Fibroblast of skin of left biceps (primary cell): ENCODE measurements at places on chromosomes 4 and X.
A peak's percentile ranks its signal among the peaks of the same experiment; 100 is the strongest.

GRCh38 chrX:6225911-6226595 is 2.6 kb downstream of the NLGN4X start:
- DNase-seq = no peak

GRCh38 chrX:110796407-110796697 is 735 bp upstream of the CHRDL1 start:
- no peak for DNase-seq

GRCh38 chr4:92064574-92064973 is 239.2 kb upstream of the GRID2 start:
- no peak for DNase-seq

DNA sequence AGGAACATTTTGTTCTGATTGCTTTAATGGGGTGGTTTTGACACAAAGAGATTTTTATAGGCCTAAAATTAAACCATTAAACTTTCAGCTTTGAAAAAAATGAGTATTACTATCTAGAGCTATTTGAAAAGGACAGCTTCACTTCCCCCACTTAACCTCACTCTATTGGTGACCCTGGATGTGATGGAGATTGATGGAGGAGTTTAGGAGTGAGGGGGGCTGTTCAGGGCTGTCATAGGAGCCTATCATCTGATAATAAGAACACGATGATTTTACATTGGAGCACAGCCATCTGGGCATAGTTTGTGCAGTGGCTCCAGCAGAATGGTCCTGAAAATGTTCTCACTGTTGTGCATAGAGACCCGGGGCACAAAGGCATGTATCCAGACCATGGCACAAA is 71.1 kb upstream of the EFNB1 start:
- DNase-seq = no peak

GRCh38 chr4:148431401-148431800 is 10.8 kb downstream of the NR3C2 start:
- DNase-seq = no peak

DNA sequence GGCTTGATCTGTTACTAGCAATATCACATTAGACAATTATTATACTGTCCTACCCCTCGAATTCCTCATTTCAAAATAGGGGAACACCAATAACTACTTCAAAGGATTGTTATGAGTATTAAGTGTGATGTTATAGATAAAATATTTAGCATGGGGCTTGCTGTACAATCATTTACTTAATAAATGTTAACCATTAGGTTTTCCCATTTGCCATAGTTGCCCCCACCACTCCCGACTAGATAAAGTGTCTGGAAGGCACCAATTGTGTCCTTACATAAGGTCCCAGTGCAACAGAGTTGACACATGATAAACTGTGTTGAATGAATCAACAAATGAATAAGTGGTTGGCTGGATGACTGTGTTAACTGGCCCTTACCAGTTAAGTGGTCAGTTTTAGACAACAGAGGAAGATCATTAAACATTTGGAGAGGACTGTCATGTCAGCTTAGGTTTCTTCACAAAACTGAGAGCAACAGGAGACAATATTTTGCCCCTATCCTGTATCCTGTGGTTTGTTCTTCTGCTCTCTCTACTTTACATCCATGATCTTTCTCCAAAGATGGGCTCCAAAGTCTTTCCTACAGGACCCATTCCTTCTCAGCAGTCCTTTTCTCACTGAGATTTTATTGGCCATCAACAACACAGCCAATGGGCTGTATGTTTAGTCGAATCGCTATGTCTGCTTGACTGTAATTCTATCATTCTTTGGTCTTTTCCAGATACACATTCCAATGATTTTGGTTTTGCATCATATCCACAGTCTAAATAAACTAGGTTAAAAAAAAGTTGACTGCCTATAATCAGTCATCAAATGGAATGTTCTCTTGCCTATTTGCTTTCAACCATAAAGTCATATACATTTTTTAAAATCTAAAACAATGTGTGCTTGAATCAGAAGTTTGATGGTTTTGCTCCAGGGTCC is 74.4 kb downstream of the RNF150 start:
- DNase-seq = peak; percentile 81

DNA sequence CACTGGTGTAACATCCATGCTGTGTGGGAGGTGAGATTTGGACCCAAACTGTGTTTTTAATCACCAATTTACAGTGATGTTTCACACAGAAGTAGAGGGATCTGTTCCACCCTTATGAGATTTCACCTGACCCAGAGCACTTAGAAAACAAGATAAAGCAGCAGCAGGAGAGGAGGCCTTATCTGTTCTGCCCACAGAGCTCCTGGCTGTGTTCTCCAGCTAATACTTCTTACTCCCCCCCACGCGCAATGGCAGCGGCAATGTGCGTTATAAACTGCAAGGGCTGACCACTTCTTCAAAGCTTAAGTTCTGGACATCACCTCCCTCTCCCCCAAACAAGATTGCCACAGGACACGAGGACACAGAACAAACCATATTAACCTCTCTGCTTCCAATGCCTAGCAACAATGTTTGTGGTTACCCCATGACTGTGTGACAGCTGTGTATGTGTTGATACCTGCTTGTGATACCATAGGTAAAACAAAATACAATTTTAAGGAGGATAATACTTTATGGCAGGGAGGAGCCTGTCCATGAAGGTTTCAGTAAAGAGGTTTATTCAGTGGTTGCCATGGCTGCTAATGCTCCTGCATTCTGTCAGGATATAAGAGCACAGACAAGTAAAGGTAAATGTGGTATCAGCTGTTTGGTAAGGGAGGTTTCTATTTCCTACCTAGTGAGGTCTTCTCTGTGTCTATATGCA is 210.0 kb downstream of the SOWAHB start:
- DNase-seq = no peak

- no peak for DNase-seq
Measured at GRCh38 chr4:157880761-157881160, 292.1 kb downstream of the GASK1B start.

DNA sequence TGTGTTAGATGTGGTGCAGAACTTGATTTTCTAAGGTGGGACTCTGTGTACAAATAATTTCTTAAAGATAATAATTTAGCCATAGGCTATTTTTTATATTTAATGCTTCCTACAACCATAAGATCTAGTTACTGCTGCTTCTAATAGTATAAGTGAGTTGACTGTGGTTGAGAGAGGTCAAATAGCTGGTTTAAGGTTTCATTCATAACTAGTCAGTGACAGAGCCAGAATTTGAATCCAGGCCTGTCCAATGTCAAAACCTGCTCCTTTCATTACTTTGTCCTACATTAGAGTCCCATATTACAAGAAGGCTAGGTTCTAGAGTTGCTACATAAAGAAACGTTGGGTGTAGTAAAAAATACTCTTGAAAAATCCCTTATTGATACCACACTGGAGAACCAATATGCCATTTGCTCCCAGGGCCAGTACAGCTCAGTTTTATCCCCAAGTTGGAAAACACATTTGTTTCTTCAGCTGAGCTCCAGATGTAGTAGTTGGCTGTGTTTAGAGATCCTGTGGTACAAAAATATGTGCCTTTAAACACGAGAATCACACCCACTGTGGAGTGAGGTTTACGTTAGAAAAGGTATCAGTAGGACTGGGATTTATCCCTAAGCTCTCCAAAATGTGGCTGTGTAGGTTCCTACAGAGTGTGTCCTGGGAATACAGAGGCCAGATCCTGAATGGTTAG is 84.3 kb downstream of the REPS2 start:
- DNase-seq = peak; percentile 50

GRCh38 chrX:41723826-41724225 is at the start of gene GPR82:
TSS of gene GPR82 (plus strand) at chrX:41724181. CDS start at chrX:41727027, 2,846 bp downstream.
- no peak for DNase-seq

- DNase-seq = no peak
Measured at GRCh38 chrX:40827331-40827730, 92.0 kb upstream of the MED14 start.
